GDM1 (cell line): ENCODE measurements at places on chromosomes 11 and 22.

GRCh38 chr22:22573047-22573889, 14.2 kb upstream of the PRAME start:
- no peak for DNase-seq

DNA sequence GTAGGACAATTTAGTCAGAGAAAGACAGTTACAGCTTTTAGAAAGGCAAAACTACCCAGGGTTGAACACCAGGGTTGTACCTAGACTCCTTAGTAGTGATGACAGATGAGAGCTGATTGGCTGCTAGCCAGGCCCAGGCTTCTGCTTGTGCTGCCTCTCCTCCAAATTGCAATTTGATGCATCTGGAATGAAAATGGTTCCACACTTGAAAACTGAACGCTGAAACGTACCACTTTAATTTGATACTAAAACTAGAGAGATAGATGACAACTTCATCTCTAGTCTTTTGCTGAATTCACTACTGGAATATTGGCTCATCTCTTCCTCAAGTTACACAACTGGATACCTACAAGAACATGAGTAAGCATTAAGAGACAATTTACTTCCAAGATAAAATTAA, 19.2 kb upstream of the FNBP4 start:
- no peak for DNase-seq

GRCh38 chr22:49763696-49764095, 64.0 kb downstream of the BRD1 start:
- DNase-seq, result no peak

DNA sequence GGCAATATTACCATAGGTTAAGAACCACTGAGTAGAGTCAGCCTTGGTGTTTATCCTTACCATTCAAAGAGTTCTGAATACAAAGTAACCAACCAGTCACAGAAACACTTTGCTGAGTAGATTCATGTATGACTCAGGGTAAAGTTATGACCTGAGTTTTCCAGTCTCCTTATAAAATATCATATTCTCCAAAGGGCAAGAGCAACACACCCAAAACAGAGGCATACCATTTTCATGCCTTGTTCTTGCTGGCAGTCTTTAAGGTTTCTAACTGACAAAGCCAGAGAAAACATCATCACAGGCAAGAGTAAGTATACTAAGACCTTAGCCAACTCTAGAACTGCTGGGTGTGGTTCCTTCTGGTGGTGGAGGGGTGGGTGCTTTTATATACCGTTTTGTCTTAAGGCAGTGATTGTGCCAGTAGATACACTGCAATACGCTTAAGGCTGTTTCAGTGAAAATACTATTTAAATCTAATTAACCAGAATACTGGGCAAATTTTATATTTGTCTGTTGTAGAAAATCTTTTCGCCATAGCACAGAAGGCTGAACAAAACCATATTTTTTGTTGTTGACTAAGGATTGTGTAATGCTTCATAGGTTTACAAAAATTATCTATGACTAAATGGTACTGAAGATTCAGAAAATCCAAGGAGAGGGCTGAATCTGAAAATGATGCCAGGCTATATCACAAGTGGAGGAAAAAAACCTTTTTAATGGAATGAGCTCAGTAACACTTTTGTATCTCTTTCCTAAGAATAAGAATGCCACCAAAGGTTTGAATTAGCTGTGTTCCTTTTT, 3.0 kb downstream of the ATL3 start:
- no peak for DNase-seq

- no peak for DNase-seq
These were observed 467.7 kb upstream of the FAT3 start for GRCh38 chr11:91756829-91757480.
